ENCODE measurements at places on chromosomes 2 and 18.

- DNase-seq, result no peak
Measured at GRCh38 chr2:46174345-46175170, 122.6 kb upstream of the EPAS1 start.

- no peak for DNase-seq
Measured at GRCh38 chr2:61205132-61205531, 43.1 kb downstream of the C2orf74 start.

DNA sequence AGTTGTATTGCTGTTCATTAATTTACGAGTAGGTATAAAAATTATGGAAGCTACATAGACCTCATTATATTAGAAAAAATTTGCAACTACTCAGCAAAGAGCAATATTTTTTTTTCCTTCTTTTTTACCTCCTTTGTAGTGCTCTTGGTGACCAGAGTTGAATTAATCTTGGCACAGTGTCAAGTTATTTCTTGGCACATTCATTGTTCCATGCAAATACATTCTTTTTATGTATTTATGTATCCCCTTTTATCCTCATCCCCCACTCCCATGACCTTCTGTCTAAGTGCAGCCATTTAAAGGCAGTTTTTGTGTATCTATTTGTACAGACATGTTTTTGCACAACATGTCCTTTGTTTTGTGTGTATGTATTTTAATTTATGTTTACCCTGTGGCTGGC, 224.5 kb downstream of the CCDC102B start:
- DNase-seq, result no peak

DNA sequence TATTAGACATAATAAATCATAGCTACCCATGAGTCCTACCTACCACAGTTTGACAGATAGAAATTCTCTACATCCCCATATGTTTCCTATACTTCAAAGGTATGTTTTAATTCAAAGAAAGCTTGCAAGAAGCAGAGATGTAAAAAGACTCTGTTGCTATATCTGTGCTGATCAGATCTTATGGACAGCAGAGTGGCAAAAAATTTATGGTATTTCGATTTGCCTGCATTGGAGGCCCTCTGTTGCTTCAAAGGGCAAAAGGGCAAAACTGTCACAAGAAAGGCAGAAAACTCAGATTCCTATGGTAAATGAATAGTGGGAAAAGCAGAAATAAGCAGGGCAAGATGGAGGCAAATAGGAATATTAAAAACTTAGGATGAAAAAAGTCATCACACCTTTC, 447.8 kb upstream of the SPHKAP start:
- no peak for DNase-seq

DNA sequence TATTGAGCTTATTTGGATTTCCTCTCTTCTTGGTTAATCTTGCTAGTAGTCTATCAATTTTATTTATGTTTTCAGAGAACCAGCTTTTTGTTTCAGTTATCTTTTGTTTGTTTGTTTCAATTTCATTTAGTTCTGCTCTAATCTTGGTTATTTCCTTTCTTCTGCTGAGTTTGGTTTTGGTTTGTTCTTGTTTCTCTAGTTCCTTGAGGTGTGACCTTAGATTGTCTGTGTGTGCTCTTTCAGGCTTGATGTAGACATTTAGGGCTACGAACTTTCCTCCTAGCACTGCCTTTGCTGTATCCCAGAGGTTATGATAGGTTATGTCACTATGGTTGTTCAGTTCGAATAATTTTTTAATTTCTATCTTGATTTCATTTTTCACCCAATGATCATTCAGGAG, 141.6 kb downstream of the ZNF236 start:
- DNase-seq, result no peak

DNA sequence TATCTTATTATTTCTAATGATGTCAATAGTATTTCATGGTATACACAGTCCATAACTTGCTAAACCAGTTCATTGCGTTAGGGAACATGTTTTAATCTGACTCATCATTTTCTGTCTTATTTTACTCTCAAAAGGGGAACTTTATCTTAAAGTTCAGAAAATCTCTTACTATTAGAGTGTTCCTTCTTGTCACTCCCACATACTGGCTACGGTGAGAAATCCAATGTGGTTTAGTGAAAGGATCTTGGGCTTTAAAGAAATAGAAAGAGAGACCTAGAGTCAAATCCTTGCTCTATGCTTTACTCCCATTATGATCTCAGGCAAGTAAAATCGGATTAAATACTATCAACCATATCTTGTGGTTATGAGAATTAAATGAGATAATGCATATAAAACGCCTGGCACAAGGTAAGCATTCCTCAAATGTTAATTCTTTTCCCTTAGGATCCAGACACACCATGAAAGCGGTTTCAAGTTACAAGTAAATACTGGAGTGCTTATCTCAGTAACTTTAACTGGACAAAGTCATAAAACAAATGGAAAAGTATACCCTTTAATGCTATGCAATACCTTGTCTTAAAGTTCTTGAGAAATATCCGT, 576.0 kb downstream of the ARHGAP15 start:
- peak; percentile 13 for DNase-seq

DNA sequence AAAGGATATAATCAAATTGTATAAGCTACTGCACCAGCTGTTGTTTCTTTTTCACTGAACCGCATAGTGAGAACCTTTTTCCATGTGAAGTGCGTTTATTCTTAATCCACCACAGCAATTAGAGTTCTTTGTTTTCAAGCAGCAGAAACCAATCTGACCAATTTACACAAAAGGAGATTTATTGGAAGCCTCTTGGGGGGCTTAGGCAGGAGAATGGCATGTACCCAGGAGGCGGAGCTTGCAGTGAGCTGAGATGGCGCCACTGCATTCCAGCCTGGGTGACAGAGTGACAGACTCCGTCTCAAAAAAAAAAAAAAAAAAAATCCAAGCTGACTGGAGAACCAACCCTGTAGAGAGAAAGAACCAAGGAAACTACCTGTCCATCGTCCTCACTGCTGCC, 10.0 kb downstream of the ADNP2 start:
- no peak for DNase-seq

DNA sequence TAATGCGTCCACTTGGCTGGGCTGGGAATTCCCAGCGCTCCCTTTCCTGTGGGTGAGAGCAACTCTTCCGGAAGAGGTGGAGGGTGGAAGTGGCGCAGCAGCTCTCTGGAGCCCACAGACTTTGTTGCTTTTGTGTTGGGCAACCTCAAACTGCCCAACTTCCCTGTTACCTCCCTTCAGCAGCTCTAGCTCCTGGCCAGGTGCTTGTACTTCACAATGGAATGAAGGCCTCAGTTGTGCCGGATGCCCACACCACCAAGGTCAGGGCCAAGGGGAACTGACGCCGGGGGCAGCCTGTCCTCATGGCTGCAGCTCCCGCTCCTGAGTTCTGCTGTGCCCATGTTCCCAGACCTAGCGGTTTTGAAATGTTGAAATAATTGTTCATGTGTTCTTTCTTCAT, 322.9 kb downstream of the GALR1 start:
- no peak for DNase-seq

GRCh38 chr2:139271879-139272278, 491.7 kb upstream of the NXPH2 start:
- DNase-seq, result no peak

- DNase-seq, result no peak
Measured at GRCh38 chr2:195513119-195513518, 143.9 kb upstream of the SLC39A10 start.

DNA sequence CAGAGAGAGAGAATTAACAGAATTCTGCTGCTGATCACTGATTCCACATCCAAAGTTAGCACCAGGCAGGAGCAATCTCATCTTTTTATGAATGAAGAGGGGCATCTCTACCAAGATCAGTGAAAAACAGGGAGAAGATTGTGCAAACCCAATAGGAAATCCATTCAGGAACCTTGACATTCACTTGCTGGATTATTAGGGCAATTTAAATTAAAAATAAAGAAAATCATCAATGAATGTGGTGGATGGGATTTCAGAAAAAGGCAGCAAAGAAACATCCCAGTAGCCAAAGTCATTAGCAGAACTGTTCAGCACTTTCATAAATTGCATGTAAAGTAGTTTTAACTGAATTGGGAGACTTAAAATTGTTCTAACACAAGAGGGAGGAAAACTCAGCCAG, 423.2 kb downstream of the TGIF1 start:
- no peak for DNase-seq

DNA sequence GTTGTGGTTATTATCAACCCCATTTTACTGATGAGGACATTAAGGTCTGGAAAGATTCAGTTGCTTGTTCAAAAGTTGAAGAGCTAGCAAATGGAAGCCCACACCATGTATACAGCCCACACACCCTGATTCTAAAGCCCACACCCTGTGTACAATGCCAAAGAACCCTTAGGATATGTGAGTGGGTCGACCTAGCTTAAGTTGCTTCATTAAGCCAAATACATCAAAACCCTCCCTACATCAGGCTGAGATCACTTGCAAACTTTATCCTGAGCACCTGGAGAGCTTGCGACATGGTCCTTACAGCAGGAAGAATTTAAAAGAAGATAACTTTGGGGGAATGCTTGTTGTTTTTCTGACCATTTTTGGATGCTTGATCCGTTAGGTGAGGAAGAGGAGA, 435 bp upstream of the ARHGAP25 start:
- DNase-seq, result no peak

DNA sequence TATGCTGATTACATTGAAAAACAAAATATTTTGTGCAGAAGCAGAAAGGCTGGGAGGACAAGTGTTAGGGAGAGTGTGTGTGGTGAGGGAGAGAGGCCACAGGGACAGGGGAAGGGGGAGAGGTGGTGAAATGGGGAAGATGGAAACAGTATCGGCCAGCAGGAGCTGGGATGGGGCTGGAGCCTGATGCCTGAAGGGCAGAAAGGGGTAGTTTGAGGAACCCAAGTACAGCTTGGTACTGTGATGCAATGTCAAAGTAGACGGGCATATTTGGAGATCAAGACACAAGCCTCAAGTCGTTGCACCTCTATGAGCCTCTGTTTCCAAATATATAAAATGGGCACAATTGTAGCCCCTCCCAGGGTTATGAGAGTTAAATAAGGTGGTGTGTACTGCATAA, 152.1 kb downstream of the LPIN1 start:
- DNase-seq, result no peak

DNA sequence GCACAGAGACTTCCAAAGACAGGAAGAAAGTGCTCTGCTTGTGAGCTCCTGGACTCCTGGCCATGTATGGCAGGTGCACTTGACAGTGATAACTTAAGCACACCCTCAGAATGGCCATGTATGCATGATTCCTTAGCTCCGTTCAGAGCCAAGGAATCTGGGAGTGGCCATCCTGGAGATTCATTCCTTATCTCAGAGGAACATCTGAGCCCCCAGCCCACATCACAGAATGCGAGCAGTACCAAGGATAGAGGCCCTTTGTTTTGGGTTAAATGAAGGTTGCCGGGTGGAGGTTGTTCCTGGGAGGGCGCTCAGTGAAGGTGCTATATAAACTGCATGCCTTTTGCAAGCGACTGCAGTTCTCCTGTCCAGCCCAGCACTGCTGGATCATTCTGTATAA, 26.9 kb downstream of the DIPK1C start:
- no peak for DNase-seq

- DNase-seq, result no peak
Measured at GRCh38 chr18:77550625-77551024, 301.0 kb downstream of the GALR1 start.

DNA sequence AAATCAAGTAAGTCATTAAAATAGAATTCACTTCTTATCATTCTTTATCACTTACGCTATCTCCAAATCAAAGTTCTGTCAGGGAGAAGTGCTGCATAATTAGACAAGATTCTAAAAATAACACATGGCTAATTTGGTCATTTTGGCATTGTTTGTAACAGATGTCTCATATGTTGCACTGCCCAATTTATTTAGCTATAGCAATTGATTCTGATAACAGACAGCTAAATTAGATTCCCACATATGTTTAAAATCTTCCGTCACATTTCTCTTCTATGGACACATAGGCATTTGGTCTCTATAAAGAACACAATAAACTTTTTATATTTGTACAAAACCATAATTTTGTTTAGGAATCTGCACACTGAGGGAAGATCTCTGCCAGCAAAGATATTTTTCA, 644.5 kb upstream of the VRK2 start:
- DNase-seq, result no peak

DNA sequence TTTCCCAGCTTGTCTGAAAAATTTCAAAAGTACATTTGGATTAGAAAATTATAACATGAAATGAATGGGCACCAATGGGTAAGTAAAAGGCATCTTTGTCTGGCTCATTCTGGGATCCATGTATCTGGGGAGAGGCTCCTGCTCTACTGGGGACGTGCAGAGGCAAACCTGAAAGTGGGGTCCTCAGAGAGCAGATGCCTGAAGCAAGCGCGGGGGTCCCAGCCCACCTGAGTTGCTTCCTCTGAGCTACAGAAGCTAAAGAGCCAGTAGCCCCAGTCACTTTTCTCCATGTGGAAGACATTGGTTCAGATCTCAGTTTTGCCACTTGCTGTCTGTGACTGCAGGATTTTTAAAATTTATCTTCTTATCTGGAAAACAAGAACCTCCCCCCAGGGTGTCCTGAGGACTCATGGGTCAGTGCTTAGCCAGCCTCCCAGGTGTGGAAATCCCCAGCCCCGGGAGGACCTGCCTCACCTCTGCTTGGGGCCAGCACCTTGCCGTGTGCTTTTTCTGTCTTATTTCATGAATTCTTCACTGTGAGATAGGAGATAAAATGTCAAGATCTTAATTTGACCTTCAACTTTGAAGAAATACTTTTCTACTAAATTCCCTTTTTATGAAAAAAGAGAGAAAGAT, 25.1 kb upstream of the ODC1 start:
- DNase-seq, result no peak

DNA sequence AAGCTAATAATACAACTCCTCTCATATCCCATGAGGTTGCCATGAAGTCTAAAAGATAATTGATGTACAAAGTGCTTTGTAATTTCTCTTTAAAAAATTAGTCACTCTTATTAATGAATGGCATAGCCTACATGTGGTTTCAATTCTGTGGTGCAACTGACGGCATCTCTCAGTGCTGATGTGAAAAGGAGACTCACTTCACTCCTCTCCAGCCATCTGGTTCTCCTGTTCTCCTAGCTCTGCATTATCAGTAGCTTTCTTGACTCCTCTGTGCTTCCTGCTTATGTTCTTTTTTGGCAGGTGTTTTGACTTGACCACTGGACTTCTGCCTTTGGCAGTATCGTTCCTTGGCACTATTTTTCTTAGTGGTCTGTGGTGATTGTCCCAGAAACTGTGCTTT, 134.9 kb upstream of the ZFP36L2 start:
- DNase-seq, result no peak

GRCh38 chr2:230537531-230537976, 121.6 kb downstream of the SP100 start:
- no peak for DNase-seq

DNA sequence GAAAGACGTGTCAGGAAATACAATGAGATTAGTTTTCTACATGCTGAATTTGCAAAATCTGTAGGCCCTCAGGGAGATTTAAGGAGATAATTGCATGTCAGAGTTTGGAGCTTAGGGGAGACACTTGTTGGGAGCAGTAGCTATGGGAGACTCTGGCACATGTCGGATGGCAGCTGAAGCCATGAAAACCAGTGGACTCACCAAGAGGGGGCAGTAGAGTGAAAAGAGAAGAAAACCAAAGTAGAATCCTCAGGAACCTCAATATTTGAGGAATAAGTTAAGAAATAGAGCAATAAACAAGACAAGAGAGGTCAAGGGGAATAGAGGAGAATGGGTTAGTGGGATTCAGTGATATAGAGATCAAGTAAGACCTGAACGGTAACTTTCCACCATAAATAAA, 24.8 kb downstream of the RUFY4 start:
- DNase-seq, result no peak
